ENCODE measurements at places on chromosomes 6 and 20.

DNA sequence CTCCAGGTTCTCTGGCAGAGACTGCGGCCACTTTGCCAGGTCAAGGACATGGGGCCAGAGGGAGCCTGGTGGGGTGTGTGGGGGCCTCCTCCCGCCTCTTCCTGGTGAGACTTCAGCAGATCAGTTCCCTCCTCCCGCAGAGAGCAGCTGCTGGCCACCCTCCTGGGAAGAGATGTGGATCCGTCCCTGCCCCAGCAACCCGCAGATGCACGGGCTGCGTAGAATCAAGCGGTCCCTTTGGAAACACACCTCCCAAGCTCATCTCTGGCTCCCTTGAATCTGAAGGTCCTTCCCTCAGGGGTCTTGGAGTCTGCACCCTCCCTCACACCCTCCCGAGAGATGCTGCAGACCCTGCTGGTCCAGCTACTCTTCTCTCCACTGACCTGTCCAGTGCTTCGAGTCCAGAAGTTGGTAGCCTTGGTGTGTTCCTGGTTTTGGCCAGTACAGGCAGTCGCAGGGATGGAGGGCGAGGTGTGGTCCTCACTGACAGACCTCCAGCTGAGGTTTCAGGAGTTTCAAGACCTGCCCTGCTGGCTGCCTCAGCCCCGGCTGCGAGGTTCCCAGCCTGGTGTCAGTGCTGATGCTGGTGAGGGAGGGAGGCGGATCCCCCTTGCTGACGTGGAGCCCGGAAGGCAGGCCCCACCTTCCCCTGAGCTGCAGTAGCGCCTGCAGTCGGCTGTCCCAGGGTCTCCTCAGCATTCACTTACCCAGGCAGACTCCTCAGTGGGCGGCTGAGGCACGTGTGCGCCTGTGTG is at the start of gene NPBWR2:
Gene NPBWR2 (minus strand): TSS at position 585 of the 755 bp plus-strand sequence. CDS start 734 bp downstream, outside the sequence.
- no peak for DNase-seq

DNA sequence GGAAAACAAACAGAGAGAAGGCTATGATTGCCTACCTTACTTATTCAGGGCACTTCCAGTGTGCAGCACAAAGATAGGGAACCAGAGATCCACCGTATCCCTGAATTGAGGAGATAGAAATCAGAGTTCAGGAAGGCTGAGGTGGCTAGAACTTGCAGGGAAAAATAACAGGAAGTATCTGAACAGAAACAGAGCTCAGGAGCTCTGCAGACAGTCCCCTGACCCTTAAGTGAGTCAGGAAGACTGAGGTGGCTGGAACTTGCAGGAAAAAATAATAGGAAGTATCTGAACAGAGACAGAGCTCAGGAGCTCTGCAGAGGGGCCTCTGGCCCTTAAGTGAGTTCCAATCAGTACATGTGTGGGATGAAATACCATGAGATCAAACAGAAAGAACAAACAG is 65.4 kb downstream of the RPRD1B start:
- DNase-seq = no peak

DNA sequence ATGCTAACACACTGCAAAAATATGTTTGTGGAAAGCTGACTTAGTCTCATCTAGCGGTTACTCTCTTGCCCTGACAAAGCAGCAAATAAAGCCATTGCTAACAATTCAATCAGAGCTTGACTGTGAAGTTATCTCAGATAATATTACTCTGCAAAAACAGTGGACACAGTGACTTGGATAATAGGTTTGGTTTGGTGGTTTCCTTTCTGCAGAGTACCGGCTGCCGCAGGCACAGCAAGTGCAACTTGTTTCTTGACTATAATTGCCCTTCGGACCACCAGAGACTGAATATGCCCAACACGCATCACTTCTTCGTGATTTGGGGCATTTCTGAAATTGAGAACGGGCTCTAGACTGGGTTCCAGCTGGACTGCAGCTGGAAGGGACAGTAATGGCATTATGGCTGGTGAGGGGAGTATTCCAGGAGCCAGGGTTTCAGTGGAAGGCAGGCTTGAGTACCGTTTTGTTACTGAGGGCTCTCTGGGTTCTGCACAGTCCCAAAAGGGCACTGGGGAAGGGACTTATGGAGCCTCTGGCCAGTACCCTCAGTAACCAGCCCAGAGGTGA is 40.0 kb downstream of the DSTN start:
- no peak for DNase-seq

- DNase-seq = no peak
These were observed 50.3 kb upstream of the TXNDC5 start for GRCh38 chr6:7960848-7961247.

GRCh38 chr20:4694076-4694475 is 27.6 kb upstream of the PRND start:
- DNase-seq = no peak

- no peak for DNase-seq
These were observed 56.4 kb downstream of the RIPOR2 start for GRCh38 chr6:24879351-24879750.

GRCh38 chr6:28489366-28490204 is 26.0 kb downstream of the GPX6 start:
- peak; percentile 83 for DNase-seq

DNA sequence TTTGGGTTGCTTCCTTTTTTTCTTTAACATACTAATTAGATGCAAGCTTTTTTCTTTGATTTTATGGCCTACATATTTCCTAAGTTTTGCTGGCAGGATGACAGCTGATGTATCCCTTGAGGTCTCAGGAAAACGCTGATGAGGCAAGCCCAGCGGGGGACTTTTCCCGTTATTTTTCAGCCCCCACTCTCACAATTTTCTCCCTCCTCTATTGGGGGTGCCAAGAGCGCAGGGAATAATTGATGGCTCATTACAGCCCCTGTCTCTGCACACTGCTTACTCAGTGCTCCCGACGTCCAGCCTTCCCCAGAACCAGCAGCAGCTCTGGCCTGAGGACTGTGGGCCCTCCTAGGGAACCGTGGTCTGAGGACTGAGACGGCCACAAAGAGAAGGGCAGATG is 38.6 kb upstream of the VSTM2L start:
- no peak for DNase-seq

DNA sequence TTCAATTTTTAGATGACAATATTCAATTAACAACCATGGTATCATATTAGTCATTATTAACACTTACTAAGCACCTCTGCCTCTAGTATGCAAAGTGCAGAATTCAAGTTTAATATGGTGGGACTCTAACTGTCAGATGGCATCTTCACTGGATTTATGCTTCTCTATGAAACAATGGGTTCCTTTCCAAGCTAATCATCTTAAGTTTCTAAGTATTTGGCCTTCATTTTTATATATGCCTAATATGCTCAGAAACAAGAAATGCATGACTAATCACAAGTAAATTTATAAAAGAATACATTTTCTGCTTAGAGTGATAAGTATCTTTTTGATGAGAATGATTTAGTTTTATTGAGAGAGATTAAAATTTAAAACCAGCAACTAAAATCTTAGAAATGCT is 144.7 kb downstream of the HIVEP2 start:
- DNase-seq = no peak

DNA sequence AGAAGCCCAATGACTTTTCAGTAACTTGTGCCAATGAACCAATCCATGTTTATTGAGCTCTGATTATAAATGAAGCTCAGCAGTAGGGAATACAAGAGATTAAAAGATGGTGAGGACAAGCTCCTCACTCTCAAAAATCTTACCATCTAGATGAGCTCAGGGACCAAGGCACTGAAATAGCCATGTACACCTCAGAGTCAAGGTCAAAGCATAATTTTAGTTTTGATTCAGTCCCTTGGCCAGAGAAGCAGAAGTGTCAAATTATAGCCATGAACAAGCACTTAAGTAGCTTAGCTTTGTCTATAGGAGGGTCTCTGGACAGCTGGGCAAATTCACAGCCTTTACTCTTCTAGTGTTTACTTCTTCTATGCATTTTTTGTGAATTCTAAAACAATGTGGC is 131.0 kb upstream of the DTNBP1 start:
- no peak for DNase-seq

- no peak for DNase-seq
These were observed 43.6 kb downstream of the ZDHHC14 start for GRCh38 chr6:157424491-157425020.

- no peak for DNase-seq
These were observed 48.9 kb downstream of the PIGU start for GRCh38 chr20:34628026-34628425.

DNA sequence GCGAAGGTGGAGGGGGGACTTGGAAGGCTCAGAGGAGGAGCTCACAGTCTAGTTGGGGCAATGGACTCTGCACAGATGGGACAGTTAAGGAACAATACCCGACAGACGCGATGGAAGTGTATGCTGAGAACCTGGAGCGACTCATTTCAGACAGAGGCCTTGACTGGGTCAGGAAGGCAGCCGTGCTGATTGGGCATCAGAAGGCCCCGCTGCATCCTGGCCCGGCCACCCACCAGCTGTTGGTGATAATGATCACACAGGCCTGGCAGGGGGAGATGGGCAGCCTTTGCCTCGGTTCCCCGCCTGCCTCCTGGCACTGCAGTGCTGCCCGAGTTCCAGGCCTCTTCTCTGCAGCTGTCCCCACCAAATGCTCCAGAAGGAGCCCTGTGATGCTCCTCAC is 62.4 kb downstream of the MDGA1 start:
- DNase-seq = no peak

GRCh38 chr20:24990810-24991252 is 1.7 kb downstream of the APMAP start:
- DNase-seq = no peak

GRCh38 chr20:19711126-19711525 is 46.9 kb upstream of the RIN2 start:
- DNase-seq = no peak

- DNase-seq = no peak
These were observed 15.6 kb upstream of the RIPK1 start for GRCh38 chr6:3052481-3053230.

DNA sequence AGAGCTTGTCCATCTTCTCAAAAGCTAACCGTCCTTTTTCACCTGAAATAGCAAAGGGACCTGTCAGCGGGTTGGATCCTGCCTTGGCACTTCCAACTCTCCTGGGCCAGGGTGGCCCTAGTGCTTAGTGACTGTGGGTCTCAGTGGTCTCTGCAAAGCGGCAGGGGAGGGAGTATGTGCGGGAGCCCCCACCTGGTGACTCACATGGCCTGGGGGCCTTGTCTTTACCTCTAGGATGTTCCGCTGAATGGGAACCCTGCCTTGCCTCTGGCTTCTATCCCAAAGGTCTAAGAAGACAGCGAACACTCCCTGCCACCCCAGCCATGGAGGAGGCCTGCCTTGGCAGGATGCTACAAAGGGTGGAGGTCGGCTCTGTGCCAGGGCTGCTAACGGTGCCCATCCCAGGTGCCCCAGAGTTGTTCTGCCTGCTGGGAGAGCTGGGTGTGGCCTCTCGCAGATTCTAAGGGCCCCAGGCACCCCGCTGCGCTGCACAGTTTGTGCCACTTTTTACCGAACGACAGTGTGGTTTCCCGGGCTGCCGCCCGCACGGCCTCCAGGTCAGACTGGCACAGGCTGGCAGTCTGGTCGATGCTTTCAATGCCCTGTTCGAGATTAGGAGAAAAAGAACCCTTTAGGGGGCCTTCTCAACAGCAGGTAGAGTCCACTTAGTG is 77.2 kb downstream of the PTPN1 start:
- no peak for DNase-seq

- DNase-seq = no peak
These were observed 119.2 kb downstream of the MRPL14 start for GRCh38 chr6:44007818-44008621.

DNA sequence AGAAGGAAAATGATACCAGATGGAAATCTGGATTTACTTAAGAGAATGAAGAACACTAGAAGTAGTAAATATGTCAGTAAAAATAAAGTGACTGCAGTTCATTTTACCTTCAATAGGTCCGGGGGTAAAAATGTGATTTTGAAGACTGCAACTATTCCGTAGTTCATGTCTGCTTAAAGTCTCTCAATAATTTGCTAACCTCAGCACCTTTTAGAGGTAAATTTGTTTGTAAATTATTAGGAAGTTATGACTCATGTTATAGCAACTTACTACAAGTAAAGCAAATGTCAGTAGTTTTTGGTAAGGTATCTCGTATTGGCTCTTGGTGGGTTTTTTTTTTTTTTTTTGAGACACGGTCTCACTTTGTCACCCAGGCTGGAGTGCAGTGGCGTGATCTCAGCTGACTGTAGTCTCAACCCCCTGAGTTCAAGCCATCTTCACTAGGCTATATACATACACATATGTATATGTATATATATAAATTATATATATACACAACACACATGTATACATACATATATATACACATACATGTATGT is 32.1 kb downstream of the BICRAL start:
- DNase-seq = no peak

GRCh38 chr20:2260250-2260649 is 35.6 kb upstream of the TGM3 start:
- DNase-seq = no peak

DNA sequence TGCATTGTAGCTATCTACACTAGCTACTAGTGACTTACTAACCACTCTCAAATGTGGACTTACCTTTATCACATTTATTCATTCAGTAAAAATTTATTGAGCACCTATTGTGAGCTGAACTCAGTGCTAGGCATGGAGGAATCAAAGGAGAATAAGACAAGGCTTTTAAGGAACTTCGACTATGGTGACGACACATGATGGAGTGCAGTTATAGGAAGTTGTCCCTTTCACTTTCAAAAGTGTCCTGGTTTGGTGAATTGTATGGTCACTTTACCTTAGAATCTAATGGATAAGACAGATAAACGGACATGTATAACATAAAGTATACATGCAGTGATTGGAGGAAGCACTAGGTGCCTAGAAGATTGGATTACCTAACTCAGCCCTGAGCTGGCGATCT is 4.3 kb downstream of the AKAP7 start:
- DNase-seq = no peak

GRCh38 chr6:36650848-36651478 is 27.6 kb upstream of the CDKN1A start:
- no peak for DNase-seq

DNA sequence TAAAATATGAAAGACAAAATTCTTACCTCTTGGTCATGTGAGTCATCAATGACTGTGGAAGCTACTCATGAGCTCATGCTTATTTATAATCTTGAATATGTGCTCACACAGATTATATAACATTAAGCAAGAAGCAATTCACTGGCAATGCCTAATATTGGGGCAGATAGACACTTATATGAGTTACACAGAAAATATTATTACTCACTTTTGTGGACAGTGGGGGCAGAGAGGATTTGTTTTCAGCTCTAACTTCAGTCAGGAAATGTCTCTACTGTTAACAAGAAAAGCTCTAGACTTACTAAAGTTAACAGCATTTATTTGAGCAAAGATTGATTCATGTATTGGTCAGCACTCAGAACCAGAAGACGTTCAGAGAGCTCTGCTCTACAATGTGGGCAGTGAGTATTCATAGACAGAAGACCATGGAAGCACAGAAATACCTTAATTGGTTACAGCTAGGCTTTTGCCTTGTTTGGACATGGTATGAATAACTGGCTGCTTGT is 85.8 kb upstream of the AHI1 start:
- peak; percentile 55 for DNase-seq

GRCh38 chr6:85942844-85943243 is 300.2 kb upstream of the SYNCRIP start:
- DNase-seq = no peak

DNA sequence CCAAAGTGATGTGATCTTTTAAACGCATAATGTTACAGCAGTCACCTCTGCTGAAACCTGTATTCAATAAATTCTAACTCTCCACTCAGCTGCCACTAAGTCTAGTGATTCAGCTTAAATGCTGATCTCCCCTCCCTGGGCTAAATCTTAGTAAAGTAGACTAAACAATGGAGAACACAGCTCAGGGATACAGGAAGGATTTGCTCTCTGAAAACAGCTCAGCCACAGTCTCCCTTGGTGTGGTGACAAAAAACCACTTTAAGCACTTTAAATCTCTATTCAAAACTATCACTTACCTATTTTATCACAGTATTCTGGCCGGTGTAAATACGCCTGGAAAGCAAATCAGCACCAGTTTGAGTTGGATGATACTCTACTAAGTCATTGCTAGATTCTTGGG is 130.6 kb downstream of the RFX6 start:
- no peak for DNase-seq
